ENCODE measurements at places on chromosomes 4 and X.

- no peak for DNase-seq
Measured at GRCh38 chrX:132216806-132217202, 2.4 kb downstream of the RAP2C start.

GRCh38 chr4:176834531-176834930 is 41.8 kb upstream of the VEGFC start:
- no peak for DNase-seq

DNA sequence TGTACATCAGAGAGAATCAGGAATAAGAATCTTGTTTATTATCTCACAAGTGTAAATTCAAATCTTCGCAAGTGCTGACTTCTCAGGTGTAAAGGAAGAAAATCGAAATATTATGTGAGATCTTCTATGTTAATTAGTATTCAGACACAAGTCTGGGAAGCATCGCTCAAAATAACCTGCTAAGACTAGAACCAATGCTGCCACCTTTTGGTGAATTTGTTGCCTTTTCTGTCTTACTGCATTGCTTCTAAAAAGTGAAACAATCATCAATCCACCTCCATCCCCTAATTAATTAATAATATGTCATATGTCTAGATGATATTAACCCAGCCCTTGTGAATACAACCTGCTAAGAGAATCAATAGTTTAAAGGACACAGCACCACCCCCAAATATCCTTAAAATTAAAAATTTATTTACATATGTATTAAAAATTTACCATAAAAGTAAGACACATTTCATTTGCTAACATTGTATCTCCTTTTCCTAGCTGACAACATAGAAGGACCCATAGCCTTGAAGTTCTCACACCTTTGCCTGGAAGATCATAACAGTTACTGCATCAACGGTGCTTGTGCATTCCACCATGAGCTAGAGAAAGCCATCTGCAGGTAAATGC is 3.5 kb downstream of the EPGN start:
- peak; percentile 68 for DNase-seq

GRCh38 chr4:26719954-26720552 is 136.2 kb downstream of the TBC1D19 start:
- peak; percentile 37 for DNase-seq

DNA sequence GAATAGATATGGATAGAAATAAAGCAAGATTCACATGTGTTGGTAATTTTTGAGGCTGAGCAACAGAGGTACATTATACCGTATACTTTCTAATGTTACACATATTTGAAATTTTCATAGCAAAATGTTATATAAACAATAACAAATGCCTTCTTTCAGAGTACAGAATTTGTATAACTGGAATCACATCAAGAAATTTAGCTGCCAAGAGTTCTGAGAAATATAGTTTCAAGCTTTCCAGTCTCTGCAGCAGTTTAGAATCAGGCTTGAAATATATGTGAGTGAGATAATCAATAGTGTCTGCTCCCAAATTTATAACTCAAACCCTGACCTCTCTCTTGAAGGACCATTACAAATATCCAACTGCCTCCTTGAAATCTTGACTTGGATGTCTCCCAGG is 23.8 kb downstream of the FAM184B start:
- DNase-seq: no peak

- peak; percentile 87 for DNase-seq
Measured at GRCh38 chr4:94504545-94504944, 52.8 kb downstream of the PDLIM5 start.

DNA sequence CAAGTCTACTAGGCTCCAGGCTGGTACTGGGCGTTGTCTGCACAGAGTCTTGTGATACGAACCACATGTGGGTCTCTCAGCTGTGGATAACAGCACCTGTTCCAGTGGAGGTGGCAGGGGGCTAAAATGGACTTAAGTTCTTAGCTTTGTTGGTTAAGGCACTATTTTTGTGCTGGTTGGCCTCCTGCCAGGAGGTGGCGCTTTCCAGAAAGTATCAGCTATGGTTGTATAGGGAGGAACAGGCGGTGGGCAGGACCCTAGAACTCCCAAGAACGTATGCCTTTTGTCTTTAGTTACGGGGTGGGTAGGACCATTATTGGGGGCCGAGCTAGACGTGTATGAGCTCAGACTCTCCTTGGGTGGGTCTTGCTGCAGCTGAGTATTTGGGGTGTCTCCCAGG is 1138.4 kb downstream of the PCDH19 start:
- no peak for DNase-seq

DNA sequence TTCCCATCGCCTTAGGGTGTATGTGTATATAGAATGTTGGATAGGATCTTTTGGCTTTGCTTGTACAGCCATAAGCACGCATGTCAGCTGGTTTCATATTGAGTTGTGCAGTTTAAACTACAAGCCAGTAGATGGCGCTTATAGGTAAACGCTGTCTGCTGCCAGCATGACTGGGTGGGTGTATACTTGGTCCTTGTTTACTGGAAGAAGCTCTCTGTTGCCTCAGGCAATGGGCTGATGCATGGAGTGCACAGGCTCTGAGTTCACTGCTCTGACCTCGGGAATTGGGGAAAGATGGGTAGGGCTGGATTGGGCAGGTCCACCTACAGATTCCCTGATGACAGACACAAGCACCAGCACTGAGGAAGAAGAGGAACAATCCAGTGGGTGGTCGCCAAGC is 831.5 kb downstream of the STIM2 start:
- peak; percentile 60 for DNase-seq

DNA sequence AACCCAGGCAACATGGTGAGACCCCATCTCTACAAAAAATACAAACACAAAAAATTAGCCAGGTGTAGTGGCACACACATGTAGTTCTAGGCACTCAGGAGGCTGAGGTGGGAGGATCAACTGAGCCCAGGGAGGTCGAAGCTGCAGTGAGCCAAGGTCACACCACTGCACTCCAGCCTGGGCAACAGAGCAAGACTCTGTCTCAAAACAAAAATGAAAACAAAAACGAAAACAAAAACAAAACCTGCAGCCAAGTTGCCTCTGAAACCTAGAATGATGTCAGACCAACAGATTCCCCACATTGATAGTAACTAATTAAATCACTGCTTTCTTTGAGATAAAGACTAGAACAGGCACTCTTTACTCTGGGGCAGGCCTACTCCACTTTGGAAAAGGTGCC is 104.5 kb downstream of the AMELX start:
- no peak for DNase-seq

GRCh38 chrX:129781134-129781672 is 1.5 kb downstream of the SASH3 start:
- DNase-seq: peak; percentile 9

DNA sequence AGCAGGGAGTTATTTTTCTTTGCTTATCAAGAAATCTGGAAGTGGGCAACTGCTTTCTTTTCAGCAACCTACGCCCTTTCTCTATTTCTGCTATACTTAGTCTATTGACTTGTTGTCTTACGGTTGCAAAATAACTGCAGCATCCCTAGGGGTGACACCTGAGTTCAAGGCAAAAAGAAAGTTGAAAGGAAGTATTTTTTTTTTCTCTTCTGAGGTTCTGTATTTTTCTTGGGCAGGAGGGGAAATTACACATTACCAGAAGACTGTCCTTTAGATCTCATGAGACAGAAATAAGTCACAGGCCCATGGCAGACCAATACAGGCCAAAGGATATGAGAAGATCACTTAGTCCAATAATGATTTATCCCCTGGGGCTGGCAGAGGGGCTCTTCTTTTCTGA is 204.7 kb upstream of the CASK start:
- DNase-seq: no peak

- peak; percentile 49 for DNase-seq
Measured at GRCh38 chr4:141786946-141787345, 150.6 kb downstream of the IL15 start.

- DNase-seq: peak; percentile 61
Measured at GRCh38 chrX:43969504-43970501, 3.4 kb downstream of the NDP start.

- no peak for DNase-seq
Measured at GRCh38 chrX:133440081-133440796, 24.9 kb upstream of the GPC4 start.

- no peak for DNase-seq
Measured at GRCh38 chr4:41369680-41370079, 113.0 kb downstream of the UCHL1 start.

GRCh38 chr4:25503779-25504178 is 126.7 kb downstream of the ANAPC4 start:
- DNase-seq: no peak

DNA sequence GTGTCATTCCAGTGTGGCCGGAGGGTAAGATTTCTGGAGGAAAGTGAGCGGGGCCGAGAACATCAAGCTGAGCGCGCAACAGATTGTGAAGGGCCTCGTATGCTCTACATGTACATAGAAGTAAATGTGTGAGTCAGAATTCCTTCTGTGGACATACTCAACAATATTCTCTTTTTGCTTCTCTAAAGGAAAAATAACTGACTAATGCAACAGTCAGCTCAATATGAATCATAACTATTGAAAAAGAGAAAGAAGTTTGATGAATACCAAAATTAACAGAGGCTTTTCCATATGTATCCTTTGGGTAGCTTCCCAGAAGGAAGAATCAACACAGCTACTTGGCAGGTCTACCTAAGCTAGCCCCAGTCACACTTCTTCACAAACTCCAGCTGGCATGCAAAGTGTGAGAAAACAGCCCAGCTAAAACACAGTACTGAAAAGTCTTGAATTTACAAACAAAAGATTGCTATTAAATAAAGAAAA is 87.5 kb upstream of the ZFP42 start:
- DNase-seq: peak; percentile 94

GRCh38 chr4:86685401-86685800 is 91.3 kb downstream of the PTPN13 start:
- peak; percentile 25 for DNase-seq

GRCh38 chr4:174865418-174865985 is 36.5 kb upstream of the GLRA3 start:
- no peak for DNase-seq

GRCh38 chrX:120262859-120263708 is 12.5 kb downstream of the ZBTB33 start:
- no peak for DNase-seq

GRCh38 chrX:13646154-13646549 is 6.8 kb upstream of the TCEANC start:
- DNase-seq: peak; percentile 79

DNA sequence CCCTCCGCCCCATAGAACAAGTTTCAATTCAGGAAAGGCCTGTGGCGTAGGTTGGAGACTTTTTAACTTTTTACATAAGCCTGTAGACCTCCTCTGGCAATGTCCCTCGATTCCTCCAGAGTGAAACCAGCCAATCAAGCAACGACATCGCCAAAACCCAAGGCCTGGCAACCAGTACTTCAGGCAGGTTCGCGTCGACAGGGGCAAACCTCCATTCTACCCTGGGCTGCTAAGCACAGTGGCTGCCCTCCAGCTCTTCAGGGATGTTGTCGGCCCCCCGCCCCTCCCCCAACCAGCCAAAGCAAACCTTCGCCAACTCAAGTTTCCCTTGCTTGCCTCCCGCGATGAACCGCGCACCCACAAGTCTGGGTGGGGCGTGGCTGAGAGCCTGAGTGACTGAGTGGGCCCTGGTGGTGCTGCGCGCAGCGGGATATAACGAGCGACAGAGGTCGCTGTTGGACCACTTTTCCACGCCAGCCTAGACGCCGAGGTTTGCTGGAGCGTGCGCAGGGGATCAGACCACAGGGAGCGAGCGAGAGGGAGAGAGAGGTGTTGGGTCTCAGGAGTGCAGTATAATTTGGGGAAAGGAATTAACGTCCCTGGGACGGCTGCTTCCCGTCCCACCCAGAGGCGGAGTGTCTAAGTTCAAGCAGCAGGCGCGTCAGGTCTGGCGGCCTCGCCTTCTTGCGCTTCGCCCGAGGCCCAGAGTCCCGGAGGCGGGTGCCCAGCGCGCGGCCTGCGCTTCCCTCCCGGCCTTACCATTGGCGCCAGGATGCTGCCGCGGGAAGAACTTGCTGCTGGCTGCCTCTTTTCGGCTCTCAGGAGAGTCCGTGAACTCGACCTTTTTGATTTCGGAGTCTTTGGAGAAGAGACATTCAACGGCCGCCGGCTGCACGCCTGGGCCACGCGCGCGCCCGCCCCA is 9.0 kb upstream of the PITX2 start:
- DNase-seq: peak; percentile 90

- no peak for DNase-seq
Measured at GRCh38 chr4:155249016-155249566, 40.7 kb downstream of the NPY2R start.

DNA sequence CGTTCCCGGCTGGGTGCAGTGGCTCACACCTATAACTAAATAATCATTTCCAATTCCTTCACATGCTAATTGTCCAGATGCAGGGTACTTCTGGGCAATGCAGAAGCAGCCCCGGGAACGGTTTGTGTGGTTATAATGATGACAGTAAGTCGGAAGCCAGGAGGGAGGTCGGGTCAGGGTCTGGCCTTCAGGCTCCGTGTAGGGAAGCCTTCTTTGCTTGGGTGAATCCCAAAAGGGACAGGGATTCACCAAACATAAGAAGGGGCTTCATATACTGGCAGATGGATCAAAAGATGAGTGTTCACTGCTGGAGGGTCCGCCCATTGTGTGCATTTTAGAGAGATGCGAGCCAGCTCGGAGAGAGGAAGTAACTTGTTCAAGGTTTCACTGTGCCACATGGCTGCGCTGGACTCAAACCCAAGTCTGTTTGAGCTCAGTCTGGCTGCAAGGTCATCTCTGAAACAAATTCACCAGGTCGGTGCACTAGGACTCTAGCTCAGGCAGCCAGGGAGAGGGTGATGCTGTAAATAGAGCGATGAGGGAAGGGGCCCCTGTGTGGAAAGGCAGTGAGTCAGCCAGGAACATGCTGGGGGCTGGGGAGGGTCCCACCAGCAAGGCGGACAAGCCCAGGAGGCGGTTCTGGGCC is 4.8 kb upstream of the KIAA0232 start:
- no peak for DNase-seq

DNA sequence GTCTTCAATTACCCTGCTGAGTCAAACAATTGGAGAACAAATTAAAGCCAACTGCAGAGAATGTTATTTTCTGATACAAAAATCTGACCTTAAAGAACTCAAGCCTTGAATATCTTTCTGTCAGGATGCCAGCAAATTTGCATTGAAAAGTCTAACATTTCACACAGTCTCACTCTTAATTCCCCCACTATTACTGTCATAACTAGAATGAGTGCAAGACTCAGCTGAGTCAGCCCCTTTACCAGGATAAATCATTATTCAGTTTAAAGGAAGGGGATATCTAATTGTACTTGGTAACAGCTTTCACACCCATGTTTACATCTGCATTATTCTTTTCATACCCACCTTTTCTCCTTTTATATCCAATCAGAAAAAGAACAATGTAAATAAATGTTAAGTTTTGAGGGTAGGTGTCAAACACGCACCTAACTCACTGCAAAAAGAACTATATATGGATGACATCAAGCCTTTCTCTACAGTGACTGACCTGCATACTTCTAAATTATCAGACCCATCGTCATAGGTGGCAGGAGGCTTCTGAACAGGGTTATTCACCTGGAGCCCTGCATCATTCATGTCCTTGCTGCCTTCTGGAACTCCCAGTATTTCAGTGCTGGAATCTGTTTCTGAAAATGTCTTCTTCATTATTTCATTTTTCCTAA is 117.4 kb downstream of the TMA16 start:
- DNase-seq: no peak

Data from fibroblast of skin of scalp (primary cell).